ENCODE measurements at places on chromosomes 7 and 10.

DNA sequence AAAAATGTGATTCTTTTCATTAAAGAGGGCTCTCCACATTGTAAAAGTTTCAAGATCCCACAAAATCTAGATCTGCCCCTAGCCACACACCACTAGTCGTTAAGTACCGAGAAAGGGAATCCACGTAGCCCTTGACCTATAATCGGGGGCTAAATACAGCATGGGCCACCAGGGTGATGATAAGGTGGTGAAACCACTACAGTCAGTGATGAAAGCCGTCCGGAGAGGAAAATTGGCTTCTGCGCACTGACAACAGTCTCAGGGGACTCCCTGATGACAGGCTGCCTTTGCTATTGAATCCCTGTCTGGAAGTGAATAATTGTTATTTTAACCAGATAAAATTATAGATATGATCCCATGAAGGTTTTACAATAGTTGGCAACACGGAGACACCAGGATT, 4.6 kb downstream of the TECTB start:
- DNase-seq: no peak

DNA sequence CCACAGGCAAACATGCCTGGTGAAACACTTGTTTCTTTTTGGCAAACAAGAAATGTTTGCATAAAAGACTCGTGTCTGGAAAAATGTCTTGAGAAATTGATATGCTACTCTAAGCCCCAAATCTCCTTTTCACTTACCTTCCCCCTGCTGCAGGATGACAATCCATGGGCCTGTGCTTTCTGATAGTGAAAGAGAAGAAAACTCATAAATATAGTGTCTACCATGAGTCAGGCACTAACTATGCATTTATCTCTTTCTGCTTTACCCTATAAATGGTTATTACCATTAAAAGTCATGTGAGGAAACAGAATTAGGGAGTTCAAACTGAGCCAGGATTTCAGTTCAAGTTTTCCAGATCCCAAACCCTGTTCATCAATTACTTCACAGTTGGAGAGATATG, 6.6 kb upstream of the TARP start:
- no peak for DNase-seq

- no peak for DNase-seq
Measured at GRCh38 chr7:25994433-25994994, 157.5 kb upstream of the NFE2L3 start.

DNA sequence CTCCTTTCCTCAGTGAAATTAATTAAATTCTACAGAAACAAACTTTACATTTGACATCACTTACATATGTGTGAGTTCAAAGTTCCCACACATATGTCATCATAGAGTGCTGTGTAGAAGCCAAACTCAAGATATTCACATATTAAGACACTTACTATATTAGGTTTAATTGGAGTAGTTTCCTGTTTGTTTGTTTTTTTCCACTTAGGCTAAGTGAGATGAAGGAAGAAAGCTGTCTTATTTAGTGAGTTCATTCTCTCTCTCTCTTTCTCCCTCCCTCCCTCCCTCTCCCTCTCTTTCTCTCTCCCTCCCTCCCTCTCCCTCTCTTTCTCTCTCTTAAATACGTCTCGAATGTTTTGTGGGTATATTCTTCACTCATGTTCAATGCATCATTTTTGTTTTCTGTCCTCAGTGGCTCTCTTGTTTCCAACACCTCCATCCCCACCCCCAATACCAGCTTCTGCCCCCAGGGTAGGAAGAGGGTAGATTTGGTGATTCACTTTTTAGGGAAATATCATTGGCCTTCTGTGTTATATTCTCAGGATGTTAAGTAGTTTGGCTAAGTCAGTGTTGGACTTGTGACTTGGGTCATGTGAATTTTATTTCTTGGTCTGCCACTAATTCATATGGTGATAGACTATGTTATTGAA, 262.0 kb downstream of the FRMD4A start:
- DNase-seq: no peak

DNA sequence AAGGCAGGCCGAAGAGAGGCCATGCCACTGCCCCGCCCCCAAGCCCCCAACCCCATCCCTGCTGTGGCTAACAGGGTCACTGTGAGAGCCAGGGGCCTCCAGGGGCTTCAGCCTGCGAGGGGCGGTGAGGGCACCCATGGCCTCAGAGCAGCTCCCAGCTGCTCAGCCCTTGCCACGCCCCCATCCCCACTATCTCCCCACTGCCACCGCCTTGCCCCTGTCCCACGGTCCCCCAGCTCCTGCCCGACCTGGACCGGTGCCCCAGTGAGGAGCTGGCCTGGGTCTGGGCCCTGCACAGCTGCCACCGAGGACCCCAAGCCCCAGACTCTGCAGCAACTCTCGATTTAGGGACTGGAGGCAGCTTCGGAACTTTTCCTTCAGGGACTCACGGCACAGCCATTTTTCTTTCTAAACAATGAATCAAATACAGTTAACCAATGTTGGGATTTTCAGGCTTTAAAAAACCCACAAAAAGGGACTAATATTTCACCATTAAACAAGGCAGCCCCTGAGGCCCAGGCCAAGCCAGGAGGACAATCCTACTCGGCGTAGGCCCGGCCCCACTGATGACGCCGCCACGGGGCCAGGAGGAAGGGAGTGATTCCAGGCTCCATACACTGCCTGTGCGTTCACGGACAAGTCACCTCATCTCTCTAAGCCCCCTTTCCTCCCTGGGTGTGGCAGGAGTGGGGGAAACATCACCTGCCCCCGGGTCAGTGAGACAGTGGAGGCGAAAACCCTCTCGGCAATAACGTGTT, 237.1 kb downstream of the ELFN1 start:
- DNase-seq: no peak

GRCh38 chr7:50962281-50962883, 179.7 kb upstream of the GRB10 start:
- DNase-seq: no peak

DNA sequence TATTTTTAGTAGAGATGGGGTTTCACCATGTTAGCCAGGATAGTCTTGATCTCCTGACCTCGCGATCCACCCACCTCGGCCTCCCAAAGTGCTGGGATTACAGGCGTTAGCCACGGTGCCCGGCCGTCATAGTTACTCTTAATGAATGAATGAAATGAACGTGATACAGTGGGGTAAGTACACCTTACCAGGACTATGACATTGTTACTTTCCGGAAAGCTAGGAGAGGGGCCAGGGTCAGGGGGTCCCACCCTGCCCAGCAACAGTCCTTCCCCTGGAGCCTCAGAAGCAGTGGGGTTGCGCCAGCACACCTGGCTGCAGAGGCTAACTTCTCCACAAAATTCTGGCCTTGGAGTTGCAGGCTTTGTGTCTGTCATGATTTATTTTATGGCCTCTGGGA, 21.4 kb downstream of the VSTM4 start:
- no peak for DNase-seq

DNA sequence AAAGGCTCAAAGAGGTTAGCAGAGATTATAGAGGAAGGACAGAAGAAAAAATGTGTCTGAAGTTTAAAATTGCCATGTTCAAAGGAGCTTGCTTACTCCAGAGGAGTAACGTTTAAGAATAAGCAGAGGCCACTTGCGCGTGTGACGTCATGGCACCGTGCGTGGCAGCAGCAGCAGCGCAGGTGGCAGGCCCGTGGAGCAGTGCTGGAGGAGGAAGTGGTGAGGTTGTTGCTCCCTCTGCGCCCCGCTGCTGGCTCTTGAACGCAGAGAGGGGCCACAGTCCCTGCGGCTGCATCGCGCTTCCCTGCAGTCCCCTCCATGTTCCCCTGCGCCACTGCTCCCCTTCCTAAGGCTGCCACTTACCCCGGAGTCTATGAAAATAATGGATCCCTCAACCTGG, 37.5 kb downstream of the GDI2 start:
- peak; percentile 91 for DNase-seq

GRCh38 chr7:95320651-95321050, 3.7 kb downstream of the PON1 start:
- DNase-seq: no peak

DNA sequence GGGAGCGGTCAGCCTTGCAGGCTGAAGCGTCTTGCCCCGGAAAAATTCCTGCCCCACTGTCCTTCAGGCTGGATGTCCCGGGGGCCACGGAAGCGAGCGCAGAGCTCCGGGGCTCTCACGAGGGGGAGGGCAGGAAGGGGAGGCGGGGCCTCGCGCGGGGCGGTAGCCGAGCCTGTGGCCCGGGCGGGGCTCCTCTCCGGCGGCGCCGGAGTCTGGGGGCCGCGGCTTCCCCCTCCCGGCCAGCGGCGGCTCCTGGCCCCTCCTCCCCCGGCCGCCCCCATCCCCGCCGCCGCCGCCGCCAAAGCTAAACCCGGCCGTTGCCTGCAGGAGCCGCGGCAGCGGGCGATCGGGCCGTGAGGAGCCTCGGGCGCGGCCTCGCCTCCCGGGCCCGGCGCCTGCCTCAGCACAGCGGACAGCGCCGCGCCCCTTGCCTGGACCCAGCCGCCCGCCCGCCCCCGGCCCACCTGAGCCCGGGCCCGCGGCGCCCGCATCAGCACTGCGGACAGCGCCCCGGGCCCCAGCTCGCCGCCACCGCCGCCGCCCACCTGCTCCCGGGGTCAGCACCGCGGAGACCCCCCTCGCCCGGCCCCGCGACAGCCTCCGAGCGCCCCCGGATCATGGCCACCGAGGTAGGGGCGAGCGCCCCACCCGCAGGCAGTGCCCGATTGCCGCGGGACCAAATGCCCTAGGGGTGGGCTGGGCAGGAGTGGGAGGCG, at the start of gene GOLGA7B:
GOLGA7B (plus strand) TSS at position 157 of the 716 bp plus-strand sequence; CDS start at position 618, 461 bp downstream.
- peak; percentile 70 for DNase-seq

DNA sequence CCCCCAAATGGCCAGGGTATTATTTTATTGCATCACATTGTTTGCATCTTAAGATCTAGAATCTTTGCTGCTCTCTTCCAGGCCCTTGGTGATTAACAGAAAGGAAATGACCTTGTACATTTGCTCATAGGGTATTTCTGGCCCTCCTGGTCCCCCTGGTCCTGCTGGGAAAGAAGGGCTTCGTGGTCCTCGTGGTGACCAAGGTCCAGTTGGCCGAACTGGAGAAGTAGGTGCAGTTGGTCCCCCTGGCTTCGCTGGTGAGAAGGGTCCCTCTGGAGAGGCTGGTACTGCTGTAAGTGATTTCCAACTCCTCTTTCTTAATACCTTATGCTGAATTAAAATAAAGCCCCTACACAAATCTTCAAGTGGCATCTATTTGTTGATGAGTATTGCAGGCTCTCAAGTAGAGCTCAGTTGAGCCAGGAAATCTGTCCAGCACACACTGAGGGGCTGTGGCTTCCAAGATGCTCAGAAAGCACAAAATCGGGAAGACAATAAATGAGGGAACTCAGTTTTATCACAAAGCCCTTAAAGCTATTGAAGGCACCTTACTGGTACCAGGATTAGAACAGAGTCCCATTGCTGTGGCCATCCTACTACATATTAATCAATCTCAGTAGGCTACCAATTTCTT, 28.2 kb downstream of the COL1A2 start:
- no peak for DNase-seq

- DNase-seq: no peak
Measured at GRCh38 chr7:4606797-4607196, 75.3 kb upstream of the FOXK1 start.

DNA sequence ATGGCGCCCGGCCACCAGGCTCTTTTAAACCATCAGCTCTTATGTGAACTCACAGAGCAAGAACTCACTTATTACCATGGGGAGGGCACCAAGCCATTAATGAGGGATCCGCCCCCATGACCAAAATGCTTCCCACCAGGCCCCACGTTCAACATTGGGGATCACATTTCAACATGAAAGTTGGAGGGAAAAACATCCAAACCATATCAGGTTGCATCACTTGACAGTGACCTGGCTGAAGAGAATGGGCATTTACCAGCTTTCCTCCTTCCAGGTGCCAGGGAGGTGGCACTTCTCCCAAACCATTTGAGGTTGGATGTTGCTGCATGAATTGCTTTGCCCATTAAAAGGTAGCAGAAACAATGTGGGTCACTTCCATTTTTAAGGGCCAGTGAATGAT, 115.6 kb upstream of the TNS3 start:
- no peak for DNase-seq

DNA sequence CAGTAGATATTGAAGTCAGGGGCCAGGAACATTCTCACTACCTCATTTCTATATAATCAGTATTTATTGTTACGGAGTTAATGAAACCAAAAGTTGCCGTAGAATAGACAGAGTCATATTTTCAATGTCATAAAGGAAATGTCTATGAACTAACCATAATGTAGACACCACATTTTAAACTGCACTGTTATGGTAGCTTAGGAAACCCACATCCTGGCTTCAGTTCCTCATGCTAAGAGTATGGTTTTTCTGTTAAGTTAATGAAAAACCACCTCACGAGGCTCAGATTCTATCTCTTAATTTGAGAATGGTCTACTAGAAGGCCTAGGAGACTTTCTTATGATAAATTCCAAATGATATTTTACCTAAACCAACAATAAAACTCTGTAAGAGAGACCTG, 166.5 kb downstream of the TMEM26 start:
- peak; percentile 39 for DNase-seq

- DNase-seq: no peak
Measured at GRCh38 chr10:6558272-6558671, 21.8 kb downstream of the PRKCQ start.

GRCh38 chr10:66931949-66932343, 6.1 kb downstream of the LRRTM3 start:
- no peak for DNase-seq

GRCh38 chr10:25768167-25768566, 165.9 kb upstream of the MYO3A start:
- DNase-seq: no peak

DNA sequence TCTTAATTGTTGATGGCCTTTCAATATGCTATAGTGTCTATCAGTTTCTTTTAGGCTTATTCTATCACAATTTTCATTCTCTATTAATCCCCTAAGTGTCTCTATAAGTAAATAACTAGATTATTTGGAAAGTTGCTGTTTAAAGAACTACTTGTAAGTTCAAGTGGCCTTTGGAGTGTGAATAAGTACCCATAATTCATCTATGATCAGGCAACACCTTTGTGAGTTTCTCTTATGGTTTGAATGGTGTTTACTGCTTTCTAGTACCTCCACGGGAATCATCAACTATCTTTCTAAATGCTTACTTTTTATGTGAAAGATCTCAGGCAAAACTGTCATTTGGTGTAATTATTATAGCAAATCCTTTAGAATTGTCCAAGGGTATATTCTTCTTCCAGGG, 166.7 kb downstream of the POU6F2 start:
- no peak for DNase-seq

DNA sequence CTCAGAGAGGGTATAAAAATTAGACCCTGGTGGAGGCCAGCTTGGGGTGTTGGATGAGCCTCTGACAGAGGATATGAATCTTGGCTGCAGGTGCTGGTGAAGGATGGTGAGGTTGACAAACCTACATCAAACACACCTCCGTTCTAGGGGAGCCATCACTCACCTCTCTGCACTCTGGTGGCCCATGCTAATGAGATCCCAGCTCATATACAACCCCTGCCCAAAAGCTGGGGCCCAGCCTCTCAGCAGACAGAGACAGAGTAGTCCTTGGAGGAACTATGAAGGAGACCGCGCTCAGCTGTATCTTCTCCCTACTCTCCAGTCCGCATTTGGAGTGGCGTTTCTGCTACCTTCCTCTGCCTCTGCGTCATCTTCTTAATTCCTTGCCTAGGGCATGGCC, 83.1 kb upstream of the SORCS3 start:
- no peak for DNase-seq

- DNase-seq: no peak
Measured at GRCh38 chr7:94243066-94243711, 151.5 kb upstream of the COL1A2 start.
